Metanephros (tissue), 2 donors: ENCODE measurements at places on chromosomes 4 and X. TPM values are rescaled to one million over a fixed set of nuclear protein-coding genes. Genes with fewer than 3 reads are reported as not detected.

Gene CXCL3
- total RNA-seq, result 2.6 TPM

Gene CDS1
- 15.6 TPM for total RNA-seq

Gene SPANXN4
- not detected for total RNA-seq

Gene CFAP99
- total RNA-seq, result 0.41 TPM

Gene NRK
- 39.6 TPM for total RNA-seq

Gene CDKN2AIP
- total RNA-seq, result 23.1 TPM

Gene RTL3
- 0.12 TPM for total RNA-seq

Gene ADH4
- 1.1 TPM for total RNA-seq

Gene TMEM144
- 5.7 TPM for total RNA-seq

Gene FAM47A
- total RNA-seq, result not detected

Gene FAAH2
- 10.5 TPM for total RNA-seq

Gene ZBTB33
- 16.7 TPM for total RNA-seq

Gene PCDH11X
- total RNA-seq, result 0.29 TPM

Gene SMIM43
- total RNA-seq, result 0.23 TPM

Gene PPP4R3C
- total RNA-seq, result not detected

Gene SATL1
- total RNA-seq, result 0.35 TPM

Gene RBM3
- total RNA-seq, result 138 TPM

Gene TMSB15C
- total RNA-seq, result 7.9 TPM

Gene CLDN22
- not detected for total RNA-seq

Gene P2RY4
- total RNA-seq, result 0.35 TPM

Gene TSPAN7
- total RNA-seq, result 31.9 TPM

Gene FRMPD4
- 0.41 TPM for total RNA-seq

Gene CCDC160
- total RNA-seq, result 3.0 TPM

Gene FGF13
- total RNA-seq, result 27.5 TPM

Gene LRAT
- 0.58 TPM for total RNA-seq

Gene PPARGC1A
- 73.4 TPM for total RNA-seq

Gene ZNF141
- total RNA-seq, result 33.2 TPM

Gene TAF7L
- total RNA-seq, result 0.18 TPM

Gene GABRB1
- total RNA-seq, result 2.6 TPM

Gene XPNPEP2
- 28.7 TPM for total RNA-seq

Gene GNRHR
- not detected for total RNA-seq

Gene SSX2B
- total RNA-seq, result 0.35 TPM

Gene HGFAC
- 1.3 TPM for total RNA-seq

Gene PRMT9
- 24.0 TPM for total RNA-seq

Gene AR
- 7.4 TPM for total RNA-seq

Gene NHSL2
- total RNA-seq, result 9.3 TPM

Gene TRIM75
- total RNA-seq, result not detected

Gene LRP2BP
- 3.2 TPM for total RNA-seq

Gene SNCA
- 80.4 TPM for total RNA-seq

Gene SHROOM3
- 75.9 TPM for total RNA-seq

Gene FOXR2
- not detected for total RNA-seq

Gene RPL10
- total RNA-seq, result 2,753 TPM

Gene MAGEB3
- total RNA-seq, result not detected

Gene PITX2
- 8.8 TPM for total RNA-seq

Gene DGKK
- total RNA-seq, result 3.2 TPM

Gene DMP1
- not detected for total RNA-seq

Gene DRP2
- total RNA-seq, result 2.9 TPM

Gene STIM2
- 17.0 TPM for total RNA-seq

Gene ATP8A1
- 33.2 TPM for total RNA-seq
